Heart left ventricle (tissue), 16 donors: ENCODE measurements at places on chromosomes 11 and 22. TPM values are rescaled to one million over a fixed set of nuclear protein-coding genes. Genes with fewer than 3 reads are reported as not detected.

DNA sequence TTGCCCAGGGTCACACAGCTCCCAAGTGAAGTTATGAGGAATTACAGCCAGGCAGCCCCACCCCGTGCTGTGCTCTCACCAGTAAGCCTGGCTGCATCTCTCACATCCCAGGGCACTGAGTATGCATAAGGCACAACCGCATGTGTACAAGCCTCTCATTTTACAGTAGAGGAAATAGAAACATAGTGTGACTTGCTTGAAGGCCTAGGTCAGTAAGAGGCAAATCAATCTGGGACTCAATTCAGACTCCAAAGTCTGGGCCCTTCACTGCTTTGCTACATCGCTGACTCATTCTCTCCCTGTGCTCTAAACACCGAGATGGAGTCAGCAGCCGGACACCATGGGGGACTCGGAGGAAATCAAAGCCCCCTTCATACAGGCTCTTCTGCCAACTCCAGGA, 7.9 kb downstream of the ABTB2 start:
- H3K36me3 ChIP-seq, result no peaks in the 10 kb centered on the region
- peaks cover 11% of the 10 kb centered on the region for H3K27me3 ChIP-seq
- no peak overlapping the region for H3K27ac ChIP-seq
- no peak overlapping the region for H3K4me3 ChIP-seq
- DNase-seq, result no peak
- H3K4me1 ChIP-seq, result peaks cover 27% of the 10 kb centered on the region

DNA sequence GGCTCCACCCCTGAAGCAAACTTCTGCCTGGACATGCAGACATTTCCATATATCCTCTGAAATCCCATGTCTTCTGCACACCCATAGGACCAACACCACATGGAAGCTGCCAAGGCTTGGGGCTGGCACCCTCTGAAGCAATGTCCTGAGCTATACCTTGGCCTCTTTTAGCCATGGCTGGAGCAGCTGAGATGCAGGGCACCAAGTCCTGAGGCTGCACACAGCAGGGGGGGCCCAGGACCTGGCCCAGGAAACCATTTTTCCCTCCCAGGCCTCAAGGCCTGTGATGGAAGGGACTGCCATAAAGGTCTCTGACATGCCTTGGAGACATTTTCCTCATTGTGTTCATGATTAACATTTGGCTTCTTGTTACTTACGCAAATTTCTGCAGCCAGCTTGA, 34.5 kb downstream of the SYT9 start:
- DNase-seq, result no peak
- H3K4me3 ChIP-seq, result no peak overlapping the region
- no peaks in the 10 kb centered on the region for H3K4me1 ChIP-seq
- no peak overlapping the region for H3K27ac ChIP-seq

The THY1 gene
- 16.7 TPM for polyA plus RNA-seq

DNA sequence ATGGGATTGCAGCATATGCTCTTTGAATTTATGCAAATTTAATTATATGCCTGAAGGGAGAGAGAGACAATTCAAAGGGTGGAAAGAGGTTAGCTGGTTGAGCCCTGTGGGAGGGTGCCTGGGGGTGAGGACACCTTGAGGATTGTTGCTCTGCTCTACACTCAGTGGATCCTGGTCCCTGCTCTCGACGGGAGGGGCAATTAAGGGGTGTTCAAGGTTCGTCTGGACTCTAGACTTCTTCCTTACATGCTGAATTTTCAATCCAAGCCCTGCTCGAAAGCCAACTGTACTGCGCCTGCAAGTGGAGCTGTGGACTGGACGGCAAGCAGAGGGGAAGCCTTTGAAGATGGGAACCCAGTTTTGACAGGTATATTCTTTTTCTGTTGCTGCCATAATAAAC, 15.5 kb upstream of the OR5M11 start:
- no peak for DNase-seq
- no peak overlapping the region for H3K4me3 ChIP-seq
- H3K27ac ChIP-seq, result no peak overlapping the region
- H3K4me1 ChIP-seq, result no peaks in the 10 kb centered on the region
- H3K27me3 ChIP-seq, result no peaks in the 10 kb centered on the region

DNA sequence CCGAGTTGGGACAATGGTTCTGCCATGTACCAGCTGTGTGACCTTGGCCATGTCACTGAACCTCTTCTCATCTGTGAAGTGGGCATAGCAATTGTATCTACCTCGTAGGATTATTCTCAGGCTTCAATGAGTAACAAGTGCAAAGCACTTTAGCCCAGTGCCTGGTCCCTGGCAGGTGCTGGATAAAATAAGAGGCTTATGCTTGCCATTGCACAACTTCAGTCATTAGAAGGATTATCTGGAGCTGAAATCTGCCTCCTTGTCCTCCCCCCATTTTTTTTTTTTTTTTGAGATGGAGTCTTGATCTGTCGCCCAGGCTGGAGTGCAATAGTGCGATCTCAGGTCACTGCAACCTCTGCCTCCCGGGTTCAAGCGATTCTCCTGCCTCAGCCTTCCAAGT, 7.2 kb downstream of the SMTNL1 start:
- H3K36me3 ChIP-seq, result peaks cover 8% of the 10 kb centered on the region
- no peak overlapping the region for H3K27ac ChIP-seq
- no peak overlapping the region for H3K4me3 ChIP-seq
- no peaks in the 10 kb centered on the region for H3K27me3 ChIP-seq
- no peak for DNase-seq
- H3K4me1 ChIP-seq, result no peaks in the 10 kb centered on the region

- no peaks in the 10 kb centered on the region for H3K27me3 ChIP-seq
- peaks cover 17% of the 10 kb centered on the region for H3K4me1 ChIP-seq
- peak overlapping the region; percentile 51 for H3K27ac ChIP-seq
- DNase-seq, result no peak
- H3K4me3 ChIP-seq, result no peak overlapping the region
These were observed 5.5 kb downstream of the C11orf91 start for GRCh38 chr11:33695051-33695566.

DNA sequence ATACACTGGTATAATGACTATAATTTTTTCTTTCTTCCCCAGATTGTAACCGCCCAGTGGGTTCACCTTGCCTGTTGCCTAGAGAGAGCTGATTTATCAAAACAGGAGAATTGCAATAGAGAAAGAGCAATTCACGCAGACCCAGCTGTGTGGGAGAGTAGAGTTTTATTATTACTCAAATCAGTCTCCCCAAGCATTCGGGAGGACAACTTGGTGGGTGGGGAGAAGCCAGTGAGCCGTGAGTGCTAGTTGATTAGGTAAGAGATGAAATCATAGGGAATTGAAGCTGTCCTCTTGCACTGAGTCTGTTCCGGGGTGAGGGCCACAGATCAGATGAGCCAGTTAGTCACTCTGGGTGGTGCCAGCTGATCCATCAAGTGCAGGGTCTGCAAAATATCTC, 73.2 kb downstream of the SLC35F2 start:
- H3K36me3 ChIP-seq, result no peaks in the 10 kb centered on the region
- H3K27ac ChIP-seq, result no peak overlapping the region
- H3K4me3 ChIP-seq, result no peak overlapping the region
- H3K27me3 ChIP-seq, result no peaks in the 10 kb centered on the region
- no peak for DNase-seq

DNA sequence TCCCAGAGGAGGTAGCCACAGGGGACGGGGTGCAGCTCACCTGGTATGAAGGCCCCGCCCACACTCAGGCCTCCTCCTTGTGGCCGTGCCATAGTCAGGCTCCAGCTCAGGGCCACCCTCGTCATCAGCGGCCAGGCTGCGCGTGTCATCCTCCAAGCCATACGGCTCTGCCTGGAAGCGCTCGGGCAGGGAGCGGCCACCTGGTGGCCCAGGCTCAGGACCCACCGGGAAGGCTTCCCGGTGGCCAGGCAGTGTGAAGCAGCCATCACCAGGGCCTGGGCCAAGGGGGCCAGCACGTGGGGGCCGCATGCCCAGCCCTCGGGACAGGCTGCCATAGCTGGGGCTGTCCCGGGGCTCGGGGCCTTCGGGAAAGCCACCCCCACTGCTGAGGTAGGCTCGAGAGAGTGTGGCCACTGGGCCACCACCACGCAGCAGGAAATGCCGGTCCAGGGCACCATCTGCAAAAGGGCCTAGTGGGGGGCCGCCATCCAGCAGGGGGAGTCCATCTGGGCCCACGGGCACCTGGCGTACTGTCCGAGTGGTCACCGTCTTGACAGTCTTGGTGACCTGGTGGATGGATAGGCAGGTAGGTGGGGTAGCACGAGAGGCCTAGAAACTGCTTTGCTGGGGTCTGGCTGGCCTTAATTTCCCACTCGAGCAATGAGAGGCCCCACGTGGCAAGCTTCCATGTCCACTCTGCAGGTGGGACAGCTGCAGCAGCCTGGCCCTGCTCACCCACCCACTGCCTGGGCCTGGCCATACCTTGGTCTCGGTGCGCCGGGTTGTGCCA, 35.3 kb downstream of the ARVCF start:
- no peak overlapping the region for H3K27ac ChIP-seq
- no peaks in the 10 kb centered on the region for H3K27me3 ChIP-seq
- no peak overlapping the region for H3K4me3 ChIP-seq

The PARVG gene
- polyA plus RNA-seq, result 2.6 TPM

- H3K36me3 ChIP-seq, result peaks cover 28% of the 10 kb centered on the region
- H3K27me3 ChIP-seq, result no peaks in the 10 kb centered on the region
- H3K4me3 ChIP-seq, result no peak overlapping the region
- DNase-seq, result no peak
- H3K4me1 ChIP-seq, result peaks cover 3% of the 10 kb centered on the region
These were observed 23.4 kb downstream of the TPBGL start for GRCh38 chr11:75263944-75264349.

The GVQW3 gene
- 0.33 TPM for polyA plus RNA-seq

The SLCO2B1 gene
- polyA plus RNA-seq, result 9.8 TPM

GRCh38 chr11:45181193-45181888, 34.9 kb downstream of the PRDM11 start:
- peaks cover 33% of the 10 kb centered on the region for H3K4me1 ChIP-seq
- DNase-seq, result no peak
- no peaks in the 10 kb centered on the region for H3K27me3 ChIP-seq
- no peaks in the 10 kb centered on the region for H3K36me3 ChIP-seq
- peak overlapping the region; percentile 63 for H3K4me3 ChIP-seq
- peak overlapping the region; percentile 86 for H3K27ac ChIP-seq

- no peaks in the 10 kb centered on the region for H3K36me3 ChIP-seq
- H3K4me1 ChIP-seq, result no peaks in the 10 kb centered on the region
These were observed 187.8 kb upstream of the ISX start for GRCh38 chr22:34878171-34878570.

GRCh38 chr11:33062137-33062536, 22.8 kb downstream of the TCP11L1 start:
- no peak for DNase-seq
- H3K27ac ChIP-seq, result no peak overlapping the region
- no peak overlapping the region for H3K4me3 ChIP-seq
- no peaks in the 10 kb centered on the region for H3K4me1 ChIP-seq

DNA sequence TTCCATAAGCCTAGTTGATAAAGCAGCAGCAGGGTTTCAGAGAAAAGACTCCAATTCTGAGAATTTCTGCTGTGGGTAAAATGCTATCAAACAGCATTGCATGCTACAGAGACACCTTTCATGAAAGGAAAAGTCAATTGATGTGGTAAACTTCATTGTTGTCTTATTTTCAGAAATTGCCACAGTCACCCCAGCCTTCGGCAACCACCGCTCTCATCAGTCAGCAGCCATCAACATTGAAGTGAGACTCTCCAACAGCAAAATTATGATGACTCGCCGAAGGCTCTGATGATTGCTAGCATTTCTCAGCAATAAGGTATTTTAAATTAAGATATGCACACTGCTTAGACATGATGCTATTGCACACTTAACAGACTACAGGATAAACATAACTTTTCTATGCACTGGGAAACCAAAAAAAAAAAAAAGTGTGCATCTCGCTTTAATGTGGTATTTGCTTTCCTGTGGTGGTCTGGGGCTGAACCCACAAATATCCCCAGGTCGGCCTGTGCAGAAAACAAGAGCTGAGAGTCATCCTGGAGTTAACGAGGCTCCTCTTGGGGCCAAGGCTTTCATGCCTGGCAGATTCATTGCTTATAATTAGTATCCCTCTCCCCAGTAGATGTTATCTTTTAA, 192.1 kb downstream of the CTTN start:
- H3K4me3 ChIP-seq, result no peak overlapping the region
- H3K27me3 ChIP-seq, result no peaks in the 10 kb centered on the region
- DNase-seq, result no peak

The LRRN4CL gene
- polyA plus RNA-seq, result 1.3 TPM

- H3K36me3 ChIP-seq, result no peaks in the 10 kb centered on the region
- DNase-seq, result no peak
- H3K4me3 ChIP-seq, result no peak overlapping the region
- no peak overlapping the region for H3K27ac ChIP-seq
- no peaks in the 10 kb centered on the region for H3K27me3 ChIP-seq
- no peaks in the 10 kb centered on the region for H3K4me1 ChIP-seq
These were observed 458.8 kb upstream of the CNTN5 start for GRCh38 chr11:98561877-98562395.

The LPXN gene
- 2.8 TPM for polyA plus RNA-seq

The TP53I11 gene
- polyA plus RNA-seq, result 91.3 TPM

DNA sequence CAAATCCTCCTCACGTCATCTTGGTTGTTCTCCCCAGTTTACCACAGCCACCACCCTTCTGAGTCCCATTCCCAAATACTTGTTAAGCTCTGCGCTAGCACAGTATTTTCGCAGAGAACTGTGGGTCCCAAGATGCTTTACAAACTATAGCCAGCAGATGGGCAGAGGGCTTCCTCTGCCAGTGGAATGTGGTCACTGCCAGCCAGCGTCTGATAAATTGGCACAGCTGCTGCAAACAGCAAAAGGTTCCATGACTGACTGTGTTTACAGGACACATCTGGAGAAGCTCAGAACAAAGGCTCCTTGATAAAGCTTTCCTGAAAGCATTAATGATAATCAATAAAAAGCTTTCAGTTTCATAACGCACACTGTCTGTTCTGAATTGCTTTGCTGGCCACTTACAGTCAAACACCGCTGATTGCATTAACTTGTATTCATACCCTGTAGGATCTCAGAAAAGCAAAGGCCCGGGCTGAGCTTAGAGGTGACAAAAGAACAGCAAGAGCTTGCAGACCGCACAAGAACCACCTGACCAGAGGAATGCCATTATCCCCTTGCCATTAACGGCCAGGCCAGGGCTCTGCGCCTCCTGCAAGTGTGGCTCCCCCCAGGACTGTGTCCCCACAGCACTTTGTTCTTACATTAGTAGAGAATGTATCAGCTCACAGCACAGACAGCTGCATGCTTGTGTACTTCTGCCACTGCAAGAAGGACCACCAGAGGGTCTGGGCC, 120.6 kb downstream of the MICAL3 start:
- peaks cover 81% of the 10 kb centered on the region for H3K36me3 ChIP-seq
- H3K4me3 ChIP-seq, result no peak overlapping the region
- H3K27ac ChIP-seq, result peak overlapping the region; percentile 45
- DNase-seq, result no peak
- no peaks in the 10 kb centered on the region for H3K27me3 ChIP-seq

The EMSY gene
- polyA plus RNA-seq, result 10.2 TPM

DNA sequence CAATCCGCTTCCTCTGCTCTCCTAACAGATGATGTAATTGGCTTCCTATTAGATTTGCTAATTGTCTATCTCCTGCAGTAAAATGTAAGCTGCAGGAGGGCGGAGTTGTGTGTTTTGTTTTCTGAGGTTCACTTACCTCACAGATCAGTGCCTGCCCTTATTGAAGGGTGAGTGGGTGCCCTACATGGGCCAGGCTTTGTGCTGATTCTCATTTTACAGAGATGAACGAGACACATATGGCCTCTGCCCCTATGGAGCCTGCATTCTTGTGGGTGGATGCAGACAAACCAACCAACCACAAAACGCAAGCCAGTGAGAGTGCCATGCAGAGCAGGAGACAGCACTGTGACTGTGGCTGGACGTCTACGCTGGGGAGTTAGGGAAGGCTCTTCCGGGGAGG, 9.9 kb downstream of the TESMIN start:
- no peak overlapping the region for H3K27ac ChIP-seq
- no peaks in the 10 kb centered on the region for H3K27me3 ChIP-seq
- no peaks in the 10 kb centered on the region for H3K4me1 ChIP-seq
- H3K4me3 ChIP-seq, result no peak overlapping the region
- no peaks in the 10 kb centered on the region for H3K36me3 ChIP-seq
